ENCODE measurements at places on chromosomes 1 and 21. TPM values are rescaled to one million over a fixed set of nuclear protein-coding genes. Genes with fewer than 3 reads are reported as not detected.

The ZNF683 gene
- total RNA-seq = not detected

The CLCA1 gene
- not detected for total RNA-seq

The OXCT2 gene
- 0.81 TPM for total RNA-seq

The DYRK3 gene
- 23.8 TPM for total RNA-seq

DNA sequence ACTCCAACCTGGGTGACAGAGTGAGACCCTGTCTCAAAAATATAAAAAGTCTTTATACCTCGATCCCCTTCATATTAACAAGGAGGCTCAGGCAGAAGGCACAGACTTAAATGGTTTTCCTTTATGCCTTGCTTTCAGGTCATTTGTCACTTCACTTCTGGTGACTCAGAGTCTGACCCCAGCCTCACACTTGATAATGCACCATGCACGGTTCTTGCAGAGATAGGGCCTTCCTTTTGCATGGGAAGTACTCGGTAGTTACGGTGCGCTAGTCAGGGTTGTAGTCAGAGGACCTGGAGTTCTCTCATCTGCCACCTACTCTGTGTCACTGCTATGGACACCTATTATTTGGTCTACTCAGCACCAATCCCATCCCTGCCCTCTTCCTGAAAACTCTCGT lies 43.6 kb upstream of the BMP8B start:
- DNase-seq = no peak

The LMOD1 gene
- total RNA-seq = 37.1 TPM

GRCh38 chr21:43575473-43575844 lies 83.8 kb downstream of the HSF2BP start:
- no peak for DNase-seq

- no peak for DNase-seq
These were observed 14.7 kb downstream of the MDM4 start for GRCh38 chr1:204530932-204531331.

GRCh38 chr1:78143673-78144072 lies 97.9 kb downstream of the GIPC2 start:
- no peak for DNase-seq

DNA sequence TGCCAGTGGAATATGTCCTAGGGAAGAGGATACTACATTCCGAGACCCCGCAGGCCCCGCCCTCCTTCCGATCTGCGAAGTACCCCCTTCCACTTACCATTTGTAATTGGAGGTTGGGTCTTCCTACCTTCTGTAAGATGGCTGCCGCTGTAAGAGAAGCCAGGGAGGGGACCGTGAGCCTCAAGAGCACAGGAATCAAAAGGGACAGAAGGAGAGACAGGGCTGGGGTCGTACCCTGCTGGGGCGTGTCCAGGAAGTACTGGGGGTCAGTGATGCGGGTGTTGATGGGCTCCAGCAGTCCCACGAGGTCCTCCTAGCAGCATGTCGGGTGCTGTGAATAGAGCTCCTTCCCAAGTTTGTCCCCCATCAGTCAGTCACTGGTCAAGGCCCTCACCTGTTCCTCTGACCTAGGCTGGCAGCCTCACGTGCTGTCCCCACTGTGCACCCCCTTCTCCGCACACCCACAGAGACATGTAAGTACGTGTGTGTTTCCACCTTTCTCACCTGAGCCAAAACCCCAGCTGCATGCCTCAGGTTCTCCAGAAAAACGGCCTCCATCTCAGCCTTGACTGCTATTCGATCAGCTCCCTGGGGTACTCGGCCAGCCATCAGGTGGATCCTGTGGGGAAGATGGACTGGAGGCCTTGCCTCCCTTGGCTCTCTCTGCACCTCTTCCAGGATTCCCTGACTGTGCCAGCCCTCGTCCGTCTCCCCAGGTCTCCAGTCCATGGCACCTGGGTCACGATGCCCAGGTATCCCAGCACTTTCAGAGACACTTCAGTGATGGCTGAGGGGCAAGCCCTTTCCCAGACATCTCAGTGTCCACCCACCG lies 1.8 kb downstream of the HYI start:
- DNase-seq = no peak

The TCP10L gene
- not detected for total RNA-seq

GRCh38 chr1:170755795-170756194 lies 91.9 kb downstream of the PRRX1 start:
- DNase-seq = no peak

GRCh38 chr1:228445843-228446650 lies 29.4 kb upstream of the TRIM17 start:
- peak; percentile 23 for DNase-seq

DNA sequence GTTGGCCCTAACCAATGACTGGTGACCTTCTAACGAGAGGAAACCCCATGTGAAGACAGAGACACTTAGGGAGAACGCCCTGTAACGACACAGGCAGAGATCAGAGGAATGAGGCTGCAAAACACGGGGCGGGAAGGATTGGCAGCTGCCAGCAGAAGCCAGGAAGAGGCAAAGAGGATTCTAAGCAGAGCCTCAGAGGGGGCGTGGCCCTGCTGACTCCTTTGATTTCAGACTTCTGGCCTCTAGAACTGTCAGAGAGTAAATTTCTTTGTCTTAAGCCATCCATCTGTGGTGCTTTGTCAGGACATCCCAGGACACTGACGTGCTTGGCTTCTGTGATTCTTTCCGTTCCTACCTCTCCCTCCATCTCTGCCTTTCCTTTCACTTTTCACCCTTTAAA lies 79.3 kb downstream of the SH3BGR start:
- no peak for DNase-seq

The CDC42BPA gene
- total RNA-seq = 35.1 TPM

GRCh38 chr1:17606826-17607440 lies 67.4 kb downstream of the ARHGEF10L start:
- DNase-seq = peak; percentile 56

GRCh38 chr1:204626381-204626780 lies 59.2 kb downstream of the LRRN2 start:
- DNase-seq = no peak

GRCh38 chr1:60765204-60765603 lies 317.2 kb upstream of the NFIA start:
- no peak for DNase-seq
